ENCODE measurements at places on chromosomes 4 and X.

- DNase-seq = no peak
- no peaks in the 10 kb centered on the region for H3K4me1 ChIP-seq
- H3K27me3 ChIP-seq = no peaks in the 10 kb centered on the region
- no peaks in the 10 kb centered on the region for H3K36me3 ChIP-seq
- H3K4me3 ChIP-seq = no peak overlapping the region
- H3K27ac ChIP-seq = no peak overlapping the region
Measured at GRCh38 chr4:151540728-151541388, 131.9 kb downstream of the FHIP1A start.

GRCh38 chr4:157043131-157043530, 32.8 kb upstream of the GLRB start:
- no peaks in the 10 kb centered on the region for H3K36me3 ChIP-seq
- no peaks in the 10 kb centered on the region for H3K27me3 ChIP-seq
- no peak overlapping the region for H3K27ac ChIP-seq
- H3K4me3 ChIP-seq = no peak overlapping the region

- H3K27me3 ChIP-seq = no peaks in the 10 kb centered on the region
- H3K27ac ChIP-seq = no peak overlapping the region
- H3K4me1 ChIP-seq = no peaks in the 10 kb centered on the region
Measured at GRCh38 chr4:134278675-134279074, 77.1 kb upstream of the PABPC4L start.

DNA sequence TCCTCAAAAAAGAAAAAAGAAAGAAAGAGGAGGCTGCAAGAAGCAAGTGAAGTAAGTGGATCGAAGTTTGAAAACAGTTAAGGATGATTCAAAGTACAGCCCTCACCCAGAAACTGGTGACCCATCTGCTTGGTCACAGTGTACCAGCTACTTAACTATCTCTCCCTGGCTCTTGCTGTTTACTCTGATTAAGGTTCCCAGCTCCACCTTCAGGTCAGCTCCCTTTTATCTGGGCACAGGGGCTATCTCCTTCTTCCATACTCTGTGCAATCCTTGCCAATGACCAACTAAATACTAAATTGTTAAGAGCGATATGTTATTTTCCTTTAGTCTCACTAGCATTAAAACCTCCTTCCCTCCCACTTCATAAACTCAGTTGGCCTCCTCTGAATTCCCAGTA, 81.5 kb upstream of the SMIM10 start:
- no peaks in the 10 kb centered on the region for H3K36me3 ChIP-seq
- H3K4me3 ChIP-seq = no peak overlapping the region
- no peaks in the 10 kb centered on the region for H3K27me3 ChIP-seq

DNA sequence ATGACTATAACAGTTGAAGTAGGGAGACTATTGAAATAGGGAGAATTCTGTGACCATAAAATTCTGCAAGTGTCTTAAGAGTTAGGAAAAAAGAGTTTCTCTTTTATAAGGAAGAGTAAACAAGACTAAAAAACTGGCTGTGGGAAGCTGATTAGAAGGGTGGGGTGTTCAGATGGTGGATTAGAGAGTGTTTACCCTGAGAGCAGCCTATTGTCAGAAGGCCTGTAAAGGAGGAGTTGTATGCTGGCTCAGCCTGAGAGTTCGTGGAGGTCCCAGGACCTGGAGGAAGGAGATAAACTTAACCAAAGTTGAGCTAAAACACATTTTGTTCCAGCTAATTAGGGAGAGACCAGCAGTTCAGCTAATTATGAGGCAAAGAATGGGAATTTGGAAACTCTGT, 629.7 kb downstream of the PCDH7 start:
- H3K4me3 ChIP-seq = no peak overlapping the region
- H3K27ac ChIP-seq = no peak overlapping the region
- no peaks in the 10 kb centered on the region for H3K36me3 ChIP-seq
- H3K27me3 ChIP-seq = no peaks in the 10 kb centered on the region
- DNase-seq = no peak

DNA sequence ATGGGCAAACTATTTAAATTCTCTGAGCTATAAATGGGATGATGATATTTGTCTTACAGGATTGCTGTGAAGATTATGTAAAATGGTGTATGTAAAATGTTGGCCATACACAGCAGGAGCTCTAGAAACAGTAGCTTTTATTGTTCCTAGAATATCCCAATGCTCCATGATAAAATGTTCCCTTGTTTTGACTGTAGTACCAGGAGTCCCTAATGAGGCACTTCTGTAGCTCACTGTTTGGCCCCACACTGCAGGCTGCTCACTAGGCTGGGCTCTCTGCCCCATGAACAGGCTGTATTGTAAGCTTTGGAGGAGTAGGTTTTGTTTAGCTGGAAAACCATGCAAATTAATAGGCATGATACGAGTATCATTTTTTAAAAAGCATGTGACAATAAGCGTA, 3.3 kb upstream of the FGA start:
- H3K4me3 ChIP-seq = no peak overlapping the region
- no peak overlapping the region for H3K27ac ChIP-seq
- H3K27me3 ChIP-seq = no peaks in the 10 kb centered on the region
- no peak for DNase-seq
- no peaks in the 10 kb centered on the region for H3K36me3 ChIP-seq

DNA sequence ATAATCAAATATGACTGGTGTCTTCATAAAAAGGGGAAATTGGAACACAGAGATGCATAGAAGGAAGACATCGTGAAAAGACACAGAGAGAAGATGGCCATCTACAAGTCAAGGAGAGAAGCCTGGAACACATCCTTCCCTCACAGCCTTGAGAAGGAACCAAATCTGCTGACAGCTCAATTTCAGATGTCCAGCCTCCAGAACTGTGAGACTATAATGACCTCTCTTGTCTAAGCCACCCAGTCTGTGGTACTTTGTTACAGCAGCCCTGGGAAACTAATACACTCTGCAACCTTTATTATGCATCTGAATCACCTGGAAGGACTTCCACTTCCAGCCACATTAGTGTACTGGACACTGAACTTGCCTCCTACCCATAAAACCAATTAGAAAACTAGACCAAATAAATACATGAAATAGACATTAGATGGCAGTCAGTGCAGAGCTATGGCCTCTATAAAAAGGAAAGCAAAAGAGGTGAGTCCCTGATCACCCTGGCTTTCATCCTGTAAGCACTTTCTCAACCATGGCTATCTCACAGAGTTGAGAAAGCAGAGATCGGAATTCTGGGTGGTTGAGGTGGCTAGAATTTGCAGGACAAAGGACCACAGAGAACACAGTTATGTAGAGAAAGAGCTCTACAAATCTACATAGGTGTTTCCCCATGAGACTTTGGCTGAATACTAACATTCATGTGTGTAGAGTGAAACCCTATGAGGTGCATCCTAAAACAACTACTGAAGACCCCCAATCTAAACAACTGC, 25.7 kb downstream of the GAB3 start:
- DNase-seq = no peak
- H3K27me3 ChIP-seq = no peaks in the 10 kb centered on the region
- no peak overlapping the region for H3K27ac ChIP-seq
- H3K36me3 ChIP-seq = no peaks in the 10 kb centered on the region
- no peaks in the 10 kb centered on the region for H3K4me1 ChIP-seq

GRCh38 chrX:143633461-143634308, 2.2 kb downstream of the SLITRK4 start:
- H3K4me1 ChIP-seq = no peaks in the 10 kb centered on the region
- no peaks in the 10 kb centered on the region for H3K27me3 ChIP-seq
- H3K27ac ChIP-seq = no peak overlapping the region
- no peaks in the 10 kb centered on the region for H3K36me3 ChIP-seq
- DNase-seq = no peak

- no peak overlapping the region for H3K4me3 ChIP-seq
- no peaks in the 10 kb centered on the region for H3K27me3 ChIP-seq
- DNase-seq = no peak
- peaks cover 9% of the 10 kb centered on the region for H3K4me1 ChIP-seq
- no peak overlapping the region for H3K27ac ChIP-seq
- H3K36me3 ChIP-seq = no peaks in the 10 kb centered on the region
Measured at GRCh38 chr4:104616401-104616820, 121.7 kb upstream of the CXXC4 start.

- H3K36me3 ChIP-seq = no peaks in the 10 kb centered on the region
- peak overlapping the region; percentile 59 for H3K4me3 ChIP-seq
- DNase-seq = no peak
Measured at GRCh38 chrX:132488180-132488705, 595 bp downstream of the MBNL3 start.

DNA sequence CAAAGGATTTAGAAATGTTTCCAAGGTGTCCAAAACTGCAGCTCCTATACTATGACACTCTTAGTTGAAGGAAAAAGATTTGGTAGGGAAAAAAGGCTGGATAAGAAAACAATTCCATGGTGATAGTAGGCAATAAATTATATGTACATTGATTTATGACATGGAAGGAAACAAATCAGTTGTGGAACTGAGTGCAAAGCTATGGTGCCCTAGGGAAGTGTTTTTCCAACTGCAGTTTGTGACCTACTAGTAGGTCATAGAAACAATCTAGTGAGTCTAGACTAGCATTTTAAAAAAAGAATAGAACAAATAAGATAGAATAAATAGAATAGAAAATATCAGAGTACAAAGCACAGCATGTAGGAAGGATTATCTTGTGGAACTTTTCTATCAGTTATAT, 58.4 kb upstream of the TSPAN5 start:
- H3K27ac ChIP-seq = no peak overlapping the region
- no peak overlapping the region for H3K4me3 ChIP-seq
- no peak for DNase-seq
- H3K4me1 ChIP-seq = no peaks in the 10 kb centered on the region
- H3K36me3 ChIP-seq = no peaks in the 10 kb centered on the region

GRCh38 chr4:78630615-78631014, 79.0 kb downstream of the ANXA3 start:
- no peaks in the 10 kb centered on the region for H3K4me1 ChIP-seq
- no peak overlapping the region for H3K27ac ChIP-seq
- H3K4me3 ChIP-seq = no peak overlapping the region
- no peaks in the 10 kb centered on the region for H3K27me3 ChIP-seq
- no peak for DNase-seq

DNA sequence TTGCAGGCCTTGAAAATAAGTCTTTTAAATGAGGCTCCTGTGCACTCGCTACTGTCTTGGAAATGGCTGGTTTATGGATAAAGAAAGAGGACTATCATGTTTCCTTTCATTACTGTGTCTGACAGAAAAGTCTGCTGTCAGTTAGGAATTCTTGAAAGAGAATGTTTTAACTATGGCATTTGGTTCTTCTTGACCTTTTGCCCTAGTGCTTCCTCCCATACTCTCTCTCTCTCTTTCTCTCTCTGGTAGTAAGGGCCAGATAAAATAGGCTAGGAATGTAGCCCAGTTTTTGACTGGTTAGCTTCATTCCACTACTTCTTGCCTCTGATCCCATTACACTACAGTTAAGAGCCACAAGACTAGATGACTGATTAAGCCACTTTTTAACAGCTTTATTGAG, 29.8 kb downstream of the YY2 start:
- no peaks in the 10 kb centered on the region for H3K27me3 ChIP-seq
- H3K4me1 ChIP-seq = no peaks in the 10 kb centered on the region
- no peak overlapping the region for H3K27ac ChIP-seq
- no peaks in the 10 kb centered on the region for H3K36me3 ChIP-seq
- no peak for DNase-seq
- no peak overlapping the region for H3K4me3 ChIP-seq

- no peak overlapping the region for H3K27ac ChIP-seq
- H3K4me3 ChIP-seq = no peak overlapping the region
- H3K27me3 ChIP-seq = no peaks in the 10 kb centered on the region
- DNase-seq = no peak
- no peaks in the 10 kb centered on the region for H3K4me1 ChIP-seq
Measured at GRCh38 chr4:188960411-188961093, 821.3 kb downstream of the TRIML1 start.

- H3K27me3 ChIP-seq = no peaks in the 10 kb centered on the region
- DNase-seq = no peak
- H3K36me3 ChIP-seq = no peaks in the 10 kb centered on the region
- H3K27ac ChIP-seq = no peak overlapping the region
Measured at GRCh38 chrX:123803331-123803983, 56.4 kb upstream of the XIAP start.

DNA sequence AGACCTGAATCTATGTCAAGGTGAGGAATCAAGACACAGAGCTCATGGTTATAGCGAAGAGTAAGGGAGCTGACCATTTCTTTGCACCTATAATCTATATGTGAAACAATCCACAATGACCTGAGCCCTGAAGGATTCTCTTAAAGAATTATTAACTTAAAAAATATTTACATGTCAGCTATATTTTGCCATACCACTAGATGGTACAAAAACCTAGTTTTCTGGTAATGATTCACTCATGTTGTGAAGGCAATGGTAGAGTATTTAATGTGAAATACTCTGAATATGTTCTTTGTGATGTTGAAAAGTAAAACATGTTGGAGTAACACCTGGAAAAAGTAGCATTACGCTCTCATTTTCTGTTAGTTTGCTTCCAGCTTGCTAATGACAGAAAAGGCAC, 40.0 kb downstream of the VGLL1 start:
- no peak overlapping the region for H3K27ac ChIP-seq
- DNase-seq = no peak
- no peaks in the 10 kb centered on the region for H3K27me3 ChIP-seq
- H3K36me3 ChIP-seq = no peaks in the 10 kb centered on the region
- H3K4me1 ChIP-seq = no peaks in the 10 kb centered on the region

- no peaks in the 10 kb centered on the region for H3K36me3 ChIP-seq
- no peak for DNase-seq
- no peak overlapping the region for H3K4me3 ChIP-seq
- H3K27me3 ChIP-seq = no peaks in the 10 kb centered on the region
Measured at GRCh38 chr4:160716551-160716950, 1447.2 kb downstream of the FSTL5 start.

DNA sequence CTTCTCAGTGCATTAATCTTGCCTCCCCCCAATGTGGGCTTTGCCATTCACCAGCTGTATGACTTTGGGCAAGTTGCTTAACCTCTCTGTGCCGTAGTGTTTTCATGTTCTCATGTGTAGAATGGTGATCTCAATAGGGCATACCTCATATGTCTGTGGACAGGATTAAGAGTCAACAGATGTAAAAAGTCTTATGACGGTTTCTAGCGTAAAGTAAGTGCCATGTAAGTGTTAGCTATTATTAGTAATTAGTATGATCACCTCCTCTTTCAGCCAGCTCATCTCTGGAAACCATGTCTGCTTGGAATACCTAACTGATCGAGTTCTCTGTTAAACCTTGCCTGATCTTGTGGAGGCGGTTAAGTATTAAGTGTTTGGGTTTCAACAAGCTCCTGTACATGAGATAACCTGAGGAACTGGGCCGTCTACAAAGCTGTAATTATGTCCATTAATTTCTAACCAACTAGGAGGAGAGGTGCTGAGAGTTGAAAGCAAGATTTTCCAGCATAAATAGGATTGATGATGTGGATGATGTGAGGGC, 66.3 kb downstream of the TSC22D3 start:
- no peak overlapping the region for H3K27ac ChIP-seq
- H3K4me3 ChIP-seq = no peak overlapping the region
- no peaks in the 10 kb centered on the region for H3K36me3 ChIP-seq
- no peaks in the 10 kb centered on the region for H3K4me1 ChIP-seq
- no peaks in the 10 kb centered on the region for H3K27me3 ChIP-seq
- no peak for DNase-seq

DNA sequence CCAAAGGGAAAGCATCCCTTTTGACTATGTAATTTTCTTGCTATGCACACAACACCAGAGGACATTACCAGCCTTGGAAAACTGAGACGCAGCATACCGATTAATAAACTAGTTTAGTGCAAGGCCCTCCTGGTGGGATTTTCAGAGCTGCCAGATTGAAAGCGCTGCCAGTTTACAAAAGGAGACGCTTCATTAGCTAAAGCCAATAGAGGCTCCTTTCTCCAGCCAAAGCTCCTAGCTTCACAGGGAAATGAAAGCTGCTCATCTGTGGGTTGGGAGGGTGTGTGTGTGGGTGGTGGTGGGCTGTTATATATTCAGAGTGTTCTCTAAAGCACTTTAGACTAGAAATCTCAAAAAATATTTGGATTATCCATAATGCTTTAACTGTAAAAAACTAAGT, 32.4 kb downstream of the SPANXN4 start:
- no peak overlapping the region for H3K27ac ChIP-seq
- H3K36me3 ChIP-seq = no peaks in the 10 kb centered on the region
- no peaks in the 10 kb centered on the region for H3K4me1 ChIP-seq
- no peak overlapping the region for H3K4me3 ChIP-seq
- DNase-seq = no peak
